ENCODE measurements at places on chromosomes 2 and 18.
A peak's percentile ranks its signal among the peaks of the same experiment; 100 is the strongest.

DNA sequence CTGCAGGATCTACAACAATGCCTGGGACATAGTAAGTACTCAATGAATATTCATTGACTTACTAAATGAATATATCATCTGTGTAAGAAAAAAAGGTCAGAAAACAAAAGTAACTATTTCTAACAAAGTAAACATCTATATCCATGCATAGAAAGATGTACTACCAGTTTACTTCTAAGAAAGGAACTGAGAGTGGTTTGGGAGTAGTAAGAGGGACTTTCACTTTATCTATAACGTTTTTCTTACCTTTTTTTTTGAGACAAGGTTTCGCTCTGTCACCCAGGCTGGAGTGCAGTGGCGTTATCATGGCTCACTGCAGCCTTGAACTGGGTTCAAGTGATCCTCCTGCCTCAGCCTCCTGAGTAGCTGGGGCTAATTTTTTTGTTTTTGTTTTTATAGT is 25.7 kb downstream of the DHX57 start:
- no peak for DNase-seq

GRCh38 chr2:44118257-44118656 is 50.4 kb upstream of the PPM1B start:
- no peak for DNase-seq

DNA sequence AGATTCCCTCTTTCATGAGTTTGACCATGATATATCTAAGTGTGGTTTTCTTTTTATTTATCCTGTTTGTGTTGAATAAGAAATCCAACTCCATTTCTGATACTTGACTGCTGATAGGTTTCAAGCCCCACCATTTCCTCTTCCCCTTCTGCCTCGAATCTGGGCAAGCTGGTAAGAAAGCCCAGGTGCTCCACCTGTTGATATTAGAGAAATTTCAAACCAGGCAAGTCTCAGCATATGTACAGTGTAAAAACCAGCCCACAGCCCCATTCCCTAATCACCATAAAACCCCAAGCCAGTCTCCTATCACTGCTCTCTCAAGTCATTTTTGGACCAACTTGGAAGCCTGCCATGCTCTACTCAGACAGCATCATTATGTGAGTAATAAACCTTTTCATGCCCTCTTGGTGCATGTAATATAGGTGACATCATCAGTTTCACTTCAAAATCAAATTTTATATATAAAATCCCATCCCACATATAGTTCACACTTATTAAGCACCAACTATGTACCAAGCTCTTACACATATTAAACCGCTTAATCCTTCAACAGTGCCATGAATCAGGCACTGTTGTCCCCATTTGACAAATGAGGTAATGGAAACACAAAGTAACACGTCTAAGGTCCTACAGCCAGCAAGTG is 46.6 kb downstream of the SMAD2 start:
- DNase-seq, result peak; percentile 54

- no peak for DNase-seq
These were observed 60.5 kb downstream of the STPG4 start for GRCh38 chr2:47094511-47095142.

DNA sequence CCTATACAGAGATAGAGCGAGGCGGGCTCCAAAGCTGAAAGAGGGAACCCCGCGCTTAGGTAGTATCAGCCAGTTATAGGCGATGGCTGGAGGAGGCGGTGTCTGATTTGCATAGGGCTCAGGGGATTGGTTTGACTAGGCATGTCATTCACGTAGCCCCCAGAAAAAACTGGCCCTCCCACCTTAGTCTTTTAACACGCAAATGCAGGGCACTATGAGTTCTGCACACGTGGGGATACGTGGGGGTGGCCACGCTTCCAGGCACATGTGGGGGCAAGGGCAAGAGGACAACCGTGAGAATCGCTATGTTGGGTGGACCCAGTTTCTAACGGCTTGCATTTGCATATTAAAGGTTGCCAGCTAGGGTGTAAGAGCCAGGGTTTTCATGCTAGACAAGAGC is 56.7 kb upstream of the MSTN start:
- peak; percentile 34 for DNase-seq

GRCh38 chr2:120514521-120514920 is 168.6 kb downstream of the INHBB start:
- DNase-seq, result no peak
